ENCODE measurements at places on chromosomes 6 and 20.

- DNase-seq = peak; percentile 96
Observed at GRCh38 chr6:85593438-85594196, at the start of gene SNX14. Gene SNX14, minus strand, starts transcription at chr6:85593858. Its CDS starts 140 bp downstream, at chr6:85593718.

- DNase-seq = peak; percentile 22
Observed at GRCh38 chr20:2840967-2841531, 504 bp downstream of the VPS16 start.

DNA sequence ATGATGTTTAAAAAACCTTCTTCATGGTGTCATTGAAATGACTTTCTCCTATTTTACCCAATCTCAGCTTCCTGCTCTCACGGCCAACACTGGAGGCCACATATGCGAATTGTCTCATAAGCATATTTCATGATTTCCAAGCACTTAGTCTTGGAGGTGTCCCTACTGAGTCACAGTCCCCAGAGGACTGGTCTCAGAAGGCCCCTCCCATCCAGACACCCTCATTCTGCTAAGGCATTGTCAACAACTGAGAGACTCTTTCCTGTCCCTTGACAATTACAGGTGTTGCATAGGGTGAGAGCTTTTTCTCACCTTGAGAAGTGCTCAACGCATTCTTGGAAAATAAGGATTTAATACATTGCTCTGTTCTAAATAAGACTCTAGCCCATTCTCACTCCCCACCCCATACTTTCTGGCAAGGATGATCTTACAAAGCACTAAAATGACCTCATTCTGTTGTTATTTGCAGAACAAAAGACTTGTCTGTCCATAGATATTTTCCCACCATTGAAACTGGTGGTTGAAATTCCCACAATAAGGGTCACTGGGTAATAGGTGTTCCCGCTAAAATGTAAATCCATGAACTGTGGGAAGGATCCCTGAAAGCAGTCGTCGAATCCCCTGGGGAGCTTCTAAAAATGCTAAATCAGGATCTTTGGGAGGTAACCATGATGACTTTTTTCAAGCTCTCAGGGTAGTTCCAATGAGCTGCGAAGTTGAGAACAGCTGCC is 32.3 kb upstream of the SLC22A23 start:
- DNase-seq = no peak

GRCh38 chr6:14999106-14999505 is 246.8 kb upstream of the JARID2 start:
- DNase-seq = no peak

- DNase-seq = no peak
Observed at GRCh38 chr6:167797476-167798265, 29.0 kb upstream of the AFDN start.

GRCh38 chr6:111087106-111087835 is at the start of gene SLC16A10:
Gene SLC16A10, plus strand, starts transcription at chr6:111087503. Its CDS starts 250 bp downstream, at chr6:111087753.
- peak; percentile 13 for DNase-seq

DNA sequence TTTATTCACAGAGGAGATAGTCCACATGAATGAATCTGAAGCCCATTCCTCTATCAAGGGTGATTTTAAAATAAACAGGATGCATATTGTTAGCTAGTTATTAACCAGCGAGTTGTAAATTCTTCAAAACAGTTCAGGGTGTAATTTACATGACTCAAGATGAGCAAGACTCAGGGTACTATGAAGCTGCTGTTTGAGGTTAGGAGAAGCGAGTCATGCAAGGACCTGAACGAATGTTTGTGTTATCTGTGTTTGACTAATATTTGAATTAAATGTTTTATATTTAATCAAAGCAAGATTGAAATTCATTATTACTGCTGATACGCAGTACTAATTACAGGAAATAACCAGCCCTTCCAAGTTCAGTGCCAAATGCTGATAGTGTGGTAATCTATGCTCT is 191.1 kb downstream of the SAMD5 start:
- DNase-seq = no peak

DNA sequence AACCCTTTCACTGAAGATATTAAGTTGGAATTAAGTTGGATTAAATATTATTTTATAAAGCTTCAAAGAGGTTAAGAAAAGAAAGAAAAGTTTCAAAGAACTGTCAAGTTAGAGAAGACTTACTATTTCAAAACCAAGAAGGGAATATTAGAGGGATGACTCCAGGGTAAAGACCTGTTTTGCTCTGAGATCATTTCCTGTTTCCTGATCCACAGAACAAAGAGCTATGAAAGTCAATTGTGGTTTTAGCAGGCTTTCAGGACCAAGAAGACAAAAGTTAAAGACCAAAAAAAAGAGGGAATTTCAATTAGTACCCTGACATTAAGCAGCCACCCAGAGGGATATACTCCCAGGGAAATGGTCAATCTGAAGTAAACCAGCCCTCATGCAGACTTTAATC is 19.4 kb downstream of the ESF1 start:
- no peak for DNase-seq

DNA sequence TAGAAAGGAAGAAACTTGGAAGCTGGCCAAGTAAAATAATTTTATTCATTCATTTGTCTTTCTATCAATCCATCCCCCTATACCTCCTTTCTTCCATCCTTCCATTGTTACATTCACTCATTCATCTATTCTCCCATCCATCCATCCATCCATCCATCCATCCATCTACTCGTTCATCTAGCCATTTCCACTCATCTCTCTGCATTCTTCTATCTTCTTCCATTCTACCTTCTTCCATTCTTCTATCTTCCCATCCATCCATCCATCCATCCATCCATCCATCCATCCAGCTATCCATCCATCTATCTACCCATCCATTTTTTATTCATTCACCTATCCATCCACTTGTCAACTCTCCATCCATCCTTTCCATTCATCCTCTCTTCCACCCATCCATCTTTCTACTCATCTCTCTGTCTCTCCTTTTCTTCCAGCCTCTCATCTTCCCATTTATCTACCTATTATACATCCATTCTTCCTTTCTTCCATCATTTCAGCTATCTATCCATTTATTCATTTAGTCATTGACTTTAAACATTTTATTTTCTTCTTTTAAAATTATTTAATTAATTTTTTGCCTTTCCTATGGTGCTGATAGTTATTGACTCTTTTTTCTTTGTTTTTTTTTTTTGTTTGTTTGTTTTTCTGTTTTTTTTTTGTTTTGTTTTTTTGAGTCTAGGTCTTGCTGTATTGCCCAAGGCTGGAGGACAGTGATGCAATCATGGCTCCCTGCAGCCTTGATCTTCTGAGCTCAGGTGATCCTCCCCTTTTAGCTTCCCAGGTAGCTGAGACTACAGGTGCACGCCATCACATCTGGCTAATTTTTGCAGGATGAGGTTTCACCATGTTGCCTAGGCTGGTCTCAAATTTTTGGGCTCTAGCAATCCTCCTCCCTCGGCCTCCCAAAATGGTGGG is 53.1 kb upstream of the ZNFX1 start:
- DNase-seq = no peak

- peak; percentile 9 for DNase-seq
Observed at GRCh38 chr6:29552512-29553051, 7.0 kb downstream of the UBD start.

DNA sequence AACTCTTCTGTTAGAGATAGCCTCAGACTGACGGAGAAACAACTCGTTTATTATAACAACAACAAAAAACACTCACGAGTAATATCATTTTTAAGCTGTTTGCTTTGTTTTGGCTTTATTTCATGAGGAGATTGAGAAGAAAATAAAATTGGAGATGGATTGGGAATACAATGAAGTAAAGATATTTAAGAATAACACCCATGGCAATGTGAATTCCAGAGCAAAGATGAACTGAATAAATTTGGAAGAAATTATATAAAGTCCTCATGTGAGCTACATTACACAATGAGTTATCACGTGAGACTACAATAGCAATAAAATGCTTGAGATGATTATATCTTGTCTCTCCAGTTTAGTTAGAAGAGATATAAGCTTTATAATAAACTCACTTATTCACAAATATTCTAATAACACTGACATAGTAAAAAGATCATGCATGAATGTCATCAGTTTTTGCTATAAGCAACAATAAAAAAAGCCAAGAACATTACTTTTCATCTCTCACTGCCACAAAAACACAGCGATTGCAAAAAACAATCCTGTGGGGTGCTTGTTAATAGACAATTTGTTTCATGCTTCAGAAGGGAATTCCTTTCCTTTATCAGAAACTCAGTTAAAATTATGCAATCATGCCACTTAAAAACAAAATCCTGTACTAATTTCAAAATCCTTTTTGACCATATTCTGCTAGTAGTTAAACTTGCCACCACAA is 696.7 kb upstream of the MARCKS start:
- no peak for DNase-seq

GRCh38 chr6:54990001-54990400 is 143.4 kb downstream of the FAM83B start:
- no peak for DNase-seq

DNA sequence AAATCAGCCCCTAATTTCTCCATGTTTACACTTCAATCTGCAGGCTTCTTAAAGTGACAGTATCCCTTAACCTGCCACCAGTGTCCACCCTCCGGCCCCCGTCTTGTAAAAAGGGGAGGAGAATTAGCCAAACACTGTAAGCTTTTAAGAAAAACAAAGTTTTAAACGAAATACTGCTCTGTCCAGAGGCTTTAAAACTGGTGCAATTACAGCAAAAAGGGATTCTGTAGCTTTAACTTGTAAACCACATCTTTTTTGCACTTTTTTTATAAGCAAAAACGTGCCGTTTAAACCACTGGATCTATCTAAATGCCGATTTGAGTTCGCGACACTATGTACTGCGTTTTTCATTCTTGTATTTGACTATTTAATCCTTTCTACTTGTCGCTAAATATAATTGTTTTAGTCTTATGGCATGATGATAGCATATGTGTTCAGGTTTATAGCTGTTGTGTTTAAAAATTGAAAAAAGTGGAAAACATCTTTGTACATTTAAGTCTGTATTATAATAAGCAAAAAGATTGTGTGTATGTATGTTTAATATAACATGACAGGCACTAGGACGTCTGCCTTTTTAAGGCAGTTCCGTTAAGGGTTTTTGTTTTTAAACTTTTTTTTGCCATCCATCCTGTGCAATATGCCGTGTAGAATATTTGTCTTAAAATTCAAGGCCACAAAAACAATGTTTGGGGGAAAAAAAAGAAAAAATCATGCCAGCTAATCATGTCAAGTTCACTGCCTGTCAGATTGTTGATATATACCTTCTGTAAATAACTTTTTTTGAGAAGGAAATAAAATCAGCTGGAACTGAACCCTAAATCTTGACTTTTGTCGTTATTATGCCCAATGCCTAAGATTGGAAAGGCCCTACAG is 4.5 kb downstream of the SOX4 start:
- no peak for DNase-seq

GRCh38 chr6:129192458-129192989 is 309.6 kb downstream of the LAMA2 start:
- no peak for DNase-seq

DNA sequence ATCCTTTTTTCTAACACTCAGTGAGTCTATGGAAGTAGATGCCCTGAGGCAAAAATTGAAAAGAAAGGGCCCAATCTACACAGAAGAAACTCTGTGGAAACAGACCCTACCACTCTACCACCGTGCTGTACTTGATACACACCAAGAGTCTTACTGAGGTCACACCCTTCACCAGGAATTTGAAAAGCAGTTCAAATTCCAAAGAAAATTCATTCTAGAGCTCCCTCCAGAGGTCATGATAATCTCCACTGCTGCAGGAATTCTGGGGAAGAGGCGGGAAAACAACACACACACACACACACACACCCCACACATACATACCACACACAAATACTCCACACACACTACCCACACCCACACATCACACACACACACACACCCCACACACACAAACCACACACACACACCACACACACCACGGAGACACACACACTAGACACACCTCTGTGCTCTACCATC is 336.8 kb downstream of the HDGFL1 start:
- DNase-seq = no peak

GRCh38 chr20:57612916-57613315 is 7.3 kb downstream of the ZBP1 start:
- no peak for DNase-seq

- DNase-seq = no peak
Observed at GRCh38 chr6:158926414-158926813, 73.6 kb downstream of the RSPH3 start.

DNA sequence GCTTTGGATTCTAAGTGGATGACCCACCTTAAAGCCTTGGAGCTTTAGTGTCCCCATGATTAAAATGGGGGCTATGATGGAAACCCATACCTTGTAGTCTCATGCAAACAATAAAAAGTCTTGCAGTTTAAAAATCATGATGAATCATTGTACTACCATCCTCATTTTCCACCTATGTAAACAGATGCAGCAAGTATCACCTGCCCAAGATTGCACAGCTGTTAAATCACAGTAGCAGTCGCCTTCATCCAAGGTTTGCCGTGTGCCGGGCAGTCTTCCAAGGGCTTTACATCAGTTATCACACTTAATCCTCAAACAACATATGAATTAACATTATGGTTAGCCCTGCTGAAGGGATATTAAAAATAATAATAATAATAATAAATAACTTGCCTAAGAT is 210.3 kb downstream of the FOXA2 start:
- DNase-seq = no peak

- no peak for DNase-seq
Observed at GRCh38 chr6:3388786-3389185, 68.1 kb downstream of the SLC22A23 start.

GRCh38 chr6:26743157-26743821 is 83.7 kb upstream of the ZNF322 start:
- no peak for DNase-seq

DNA sequence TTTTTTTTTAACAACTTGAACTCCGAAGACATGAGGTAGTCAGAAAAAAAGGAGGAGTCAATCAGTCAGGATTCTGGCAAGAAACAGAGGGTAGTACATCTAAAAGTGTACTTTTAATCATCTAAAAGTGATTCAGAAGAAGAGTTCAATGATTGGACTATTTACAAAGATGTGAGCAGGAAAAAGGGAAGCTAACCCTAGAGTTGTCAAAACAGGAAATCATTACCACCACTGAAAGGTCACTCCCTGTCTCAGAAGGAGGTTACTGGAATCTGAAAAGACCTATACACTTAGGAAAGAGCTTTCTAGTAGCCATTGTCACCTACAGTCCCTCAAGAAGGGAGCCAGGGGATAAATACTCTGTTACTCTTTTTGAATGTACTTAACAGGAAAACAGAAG is 16.7 kb upstream of the LMBRD1 start:
- no peak for DNase-seq

GRCh38 chr6:108581932-108582475 is 21.3 kb downstream of the FOXO3 start:
- DNase-seq = no peak
